ENCODE measurements at places on chromosomes 4 and X.

DNA sequence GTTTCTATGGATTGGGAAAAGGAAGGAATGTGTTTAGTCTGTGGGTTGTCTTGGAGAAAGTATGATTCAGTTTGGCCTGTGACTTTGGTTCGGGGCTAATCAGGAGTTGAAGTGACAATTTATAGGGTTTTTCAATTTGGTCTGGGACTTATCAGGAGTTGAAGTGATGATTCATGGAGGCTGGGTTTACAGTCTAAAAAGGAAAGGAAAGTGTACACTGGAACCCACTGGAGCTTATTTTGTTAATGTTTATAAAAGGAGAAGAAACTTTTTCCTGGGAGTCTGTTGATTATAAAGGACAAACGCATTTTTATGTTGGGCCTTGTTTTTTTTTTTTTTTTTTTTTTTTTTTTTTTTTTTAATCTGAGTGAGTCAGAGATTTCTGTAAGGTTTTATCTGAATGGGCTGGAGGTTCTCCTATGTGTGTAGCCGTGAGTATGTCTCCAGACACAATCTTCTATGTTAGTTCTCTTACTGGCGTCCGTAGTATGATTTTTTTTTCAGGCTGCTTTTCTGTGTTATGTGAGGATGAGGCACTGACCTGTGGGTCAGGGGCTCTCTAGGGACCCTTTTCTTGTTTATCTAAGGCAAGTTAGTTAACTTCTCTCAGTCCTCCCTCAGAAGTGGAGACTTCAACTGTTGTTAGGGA is 33.0 kb upstream of the RAB9B start:
- DNase-seq, result peak; percentile 8

GRCh38 chr4:147247579-147247978 is 233.3 kb upstream of the EDNRA start:
- DNase-seq, result no peak

GRCh38 chr4:33349376-33349775 is 2629.2 kb downstream of the PCDH7 start:
- no peak for DNase-seq

DNA sequence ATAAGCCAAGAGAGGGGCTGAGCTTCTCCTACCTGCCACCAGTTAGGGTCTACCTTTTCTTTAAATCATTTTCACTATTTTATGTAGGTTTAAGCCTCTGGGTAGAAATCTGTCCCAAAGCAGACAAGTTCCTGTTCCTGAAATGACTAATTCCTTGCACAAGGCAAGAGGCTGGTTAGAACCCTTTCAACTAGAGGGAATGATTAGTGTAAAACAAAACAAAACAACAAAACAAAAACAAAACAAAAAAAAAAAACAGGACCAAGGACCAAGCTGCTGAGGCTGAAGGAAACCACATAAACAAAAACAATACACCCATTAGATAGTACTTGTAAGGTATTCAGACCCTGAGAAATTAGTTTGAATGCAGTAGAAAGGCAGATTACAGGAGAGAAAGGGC is 62.7 kb downstream of the MAML3 start:
- DNase-seq, result no peak

DNA sequence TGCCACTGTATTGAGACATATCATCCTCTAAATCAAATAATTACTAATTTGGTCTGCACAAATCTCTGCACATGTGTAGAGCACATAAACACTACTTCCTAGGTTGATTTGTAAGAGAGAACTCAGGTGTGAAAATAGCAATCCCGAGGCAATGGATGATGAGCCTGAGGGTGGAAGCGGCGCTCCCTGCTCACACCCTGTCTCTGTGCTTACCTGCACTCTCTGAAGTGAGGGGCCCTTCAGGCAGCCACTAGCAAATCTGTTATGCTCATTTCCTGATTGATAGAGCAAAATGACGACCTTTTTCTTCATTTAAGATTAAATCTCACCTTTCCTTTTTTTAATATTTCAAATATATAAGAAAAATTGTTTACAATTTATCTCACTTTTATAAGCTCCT is 1995.7 kb upstream of the AGA start:
- DNase-seq, result no peak

GRCh38 chrX:119189595-119189994 is 46.5 kb upstream of the PGRMC1 start:
- DNase-seq, result no peak

GRCh38 chrX:45479835-45480422 is 279.3 kb upstream of the DIPK2B start:
- DNase-seq, result peak; percentile 34

- DNase-seq, result no peak
These were observed 83.8 kb downstream of the SEL1L3 start for GRCh38 chr4:25779021-25779420.

- peak; percentile 78 for DNase-seq
These were observed at the start of gene QDPR for GRCh38 chr4:17511950-17512795. Gene QDPR (minus strand): TSS chr4:17512090. CDS start chr4:17512054, 36 bp downstream.

DNA sequence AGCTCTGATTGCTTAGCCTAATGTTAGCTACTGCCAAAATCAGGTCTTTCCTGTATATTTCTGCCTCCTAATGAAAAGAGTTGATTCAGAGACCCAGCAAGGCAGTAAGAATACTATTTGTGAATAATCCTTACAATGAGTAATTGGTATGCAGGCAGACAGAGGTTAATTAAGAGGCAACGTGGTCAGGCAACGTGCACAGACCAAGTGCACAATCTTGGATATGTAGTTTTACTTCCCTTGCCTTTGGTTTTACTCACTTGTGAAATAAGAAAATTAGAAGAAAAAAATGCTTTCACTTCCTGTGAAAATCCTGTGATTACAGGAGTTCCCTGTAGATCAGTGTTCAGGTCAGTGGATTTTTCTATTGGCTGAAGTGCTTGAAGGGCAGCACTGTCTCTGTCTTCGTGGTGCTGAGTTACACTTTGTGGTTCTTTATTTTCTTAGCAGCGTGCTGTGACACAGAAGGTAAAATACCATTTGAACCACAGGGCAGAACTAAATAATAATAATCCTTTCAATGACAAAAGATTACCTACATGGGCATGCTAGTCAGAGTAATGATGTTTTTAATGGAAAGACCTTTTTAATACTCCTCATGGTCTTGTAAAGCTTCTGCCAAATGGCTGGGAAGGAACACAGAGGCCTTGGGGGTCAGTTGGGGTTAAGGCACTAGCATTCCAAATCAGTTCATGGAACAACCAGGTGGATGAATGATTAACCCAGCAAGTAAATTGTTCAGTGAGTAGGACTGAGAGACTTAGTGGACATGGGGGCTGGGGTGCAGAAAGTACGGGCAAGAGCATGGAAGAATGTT is 430.9 kb downstream of the MAPK10 start:
- DNase-seq, result no peak

DNA sequence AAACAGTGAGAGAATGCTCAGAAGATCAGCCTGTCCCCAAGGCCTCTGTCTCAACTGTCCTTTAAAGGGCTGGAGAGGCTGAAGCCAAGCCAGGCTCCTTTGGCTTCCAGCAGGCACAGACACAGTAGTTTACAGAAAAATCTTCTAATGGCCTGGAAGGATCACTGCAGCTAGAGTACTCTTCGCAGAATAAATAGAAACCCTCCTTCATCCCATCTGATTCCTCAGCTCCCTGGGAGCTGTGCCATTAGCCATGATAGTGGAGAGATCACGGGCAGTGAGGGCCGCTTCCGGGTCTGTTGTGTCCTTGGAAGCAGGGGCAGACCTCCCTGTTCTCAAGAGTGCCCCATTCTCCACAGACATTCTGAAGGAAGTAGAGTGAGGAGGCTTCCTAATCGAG is 63.1 kb downstream of the CCNI start:
- DNase-seq, result no peak

GRCh38 chr4:2793586-2794485 is 951 bp downstream of the SH3BP2 start:
- DNase-seq, result peak; percentile 78

DNA sequence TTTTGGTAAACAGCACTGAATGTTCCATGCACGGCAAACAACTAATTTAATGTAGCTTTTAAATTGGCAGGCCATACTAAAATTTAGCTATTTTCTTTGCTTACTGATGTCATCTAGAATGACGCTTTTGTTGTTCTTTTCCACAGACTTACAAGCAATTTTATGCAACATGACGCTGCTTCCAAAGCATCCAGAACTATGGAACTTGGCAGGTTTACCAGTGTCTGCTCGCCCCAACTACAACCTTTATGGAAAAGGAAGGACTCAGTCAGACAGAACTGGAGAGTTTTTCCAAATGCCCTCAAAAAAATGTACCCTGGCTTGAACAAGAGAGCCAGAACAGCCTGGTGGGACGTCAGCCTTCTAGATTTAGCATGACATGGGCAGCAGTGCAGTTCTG is 58.7 kb downstream of the ANOS1 start:
- DNase-seq, result no peak

GRCh38 chr4:141254326-141254725 is 33.6 kb downstream of the ZNF330 start:
- DNase-seq, result no peak

DNA sequence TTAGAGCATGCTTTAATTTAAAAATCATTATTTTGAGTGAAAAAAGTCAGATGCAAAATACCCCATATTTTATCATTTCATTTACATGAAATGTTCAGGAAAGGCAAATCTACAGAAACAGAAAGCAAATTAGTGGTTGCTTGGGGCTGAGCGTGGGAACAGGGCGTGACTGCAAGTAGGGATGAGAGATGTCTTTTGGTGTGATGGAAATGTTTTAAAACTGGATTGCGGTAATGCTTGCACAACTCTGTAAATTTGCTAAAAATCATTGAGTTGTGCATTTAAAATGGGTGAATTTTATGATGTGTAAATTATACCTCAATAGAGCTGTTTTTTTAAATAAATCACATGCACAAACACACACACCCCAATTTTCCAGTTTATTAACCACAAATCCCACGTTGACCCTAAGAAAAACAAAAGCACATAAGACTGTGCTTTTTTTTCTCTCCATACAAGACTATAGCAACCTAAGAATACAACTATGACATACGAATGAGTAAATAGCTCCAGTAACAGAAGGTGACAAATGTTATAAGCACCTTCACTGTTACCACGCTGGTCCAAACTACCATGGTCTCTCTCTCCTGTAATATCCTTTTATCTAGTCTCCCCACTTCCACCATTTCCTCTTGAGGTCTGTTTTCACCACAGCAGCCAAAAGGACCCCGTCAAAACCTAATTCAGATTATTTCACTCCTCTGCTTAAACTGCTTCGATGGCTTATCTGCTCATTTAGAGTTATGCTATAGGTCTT is 37.2 kb downstream of the FRMD7 start:
- DNase-seq, result no peak

GRCh38 chr4:168633064-168633463 is 136.2 kb downstream of the PALLD start:
- no peak for DNase-seq

DNA sequence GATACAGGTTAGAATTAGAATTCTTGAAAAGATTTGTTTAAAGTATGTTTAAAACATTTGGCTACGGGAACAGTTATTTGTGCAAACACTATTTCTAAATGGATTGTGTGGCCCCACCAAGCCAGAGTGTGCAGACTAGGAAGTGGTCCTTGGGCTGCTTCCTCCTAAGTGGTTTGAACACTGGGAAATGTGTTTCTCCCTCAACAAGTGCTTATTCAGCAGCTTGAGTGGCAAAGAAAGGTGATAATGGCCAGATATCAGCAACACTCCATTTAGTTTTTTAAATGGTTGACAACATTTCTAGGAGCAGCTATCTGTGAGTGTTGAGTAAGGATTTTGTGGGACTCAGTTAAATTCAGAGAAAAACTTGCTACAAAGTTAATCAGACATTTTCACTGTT is 141.4 kb upstream of the LNX1 start:
- DNase-seq, result no peak
